ENCODE measurements at places on chromosomes 4 and X.

DNA sequence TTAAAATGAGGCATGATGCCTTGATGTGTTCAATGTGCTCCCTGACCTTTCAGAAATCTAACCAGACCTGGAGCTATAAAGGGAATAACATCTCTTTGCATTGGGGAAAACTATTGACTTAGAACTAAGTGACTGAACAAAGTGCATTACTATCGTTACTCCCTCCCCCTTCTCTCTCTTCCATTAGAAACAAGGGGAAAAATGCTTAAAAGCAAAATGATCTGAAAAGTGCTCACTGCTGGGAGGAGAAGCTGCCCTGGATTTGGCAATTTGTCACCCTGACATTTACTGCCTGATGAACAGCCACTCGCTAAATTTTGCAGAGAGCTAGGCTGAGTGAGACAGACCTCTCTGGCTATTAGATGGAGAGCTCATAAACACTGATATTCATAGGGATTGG, 48.6 kb upstream of the PARM1 start:
- DNase-seq, result no peak

DNA sequence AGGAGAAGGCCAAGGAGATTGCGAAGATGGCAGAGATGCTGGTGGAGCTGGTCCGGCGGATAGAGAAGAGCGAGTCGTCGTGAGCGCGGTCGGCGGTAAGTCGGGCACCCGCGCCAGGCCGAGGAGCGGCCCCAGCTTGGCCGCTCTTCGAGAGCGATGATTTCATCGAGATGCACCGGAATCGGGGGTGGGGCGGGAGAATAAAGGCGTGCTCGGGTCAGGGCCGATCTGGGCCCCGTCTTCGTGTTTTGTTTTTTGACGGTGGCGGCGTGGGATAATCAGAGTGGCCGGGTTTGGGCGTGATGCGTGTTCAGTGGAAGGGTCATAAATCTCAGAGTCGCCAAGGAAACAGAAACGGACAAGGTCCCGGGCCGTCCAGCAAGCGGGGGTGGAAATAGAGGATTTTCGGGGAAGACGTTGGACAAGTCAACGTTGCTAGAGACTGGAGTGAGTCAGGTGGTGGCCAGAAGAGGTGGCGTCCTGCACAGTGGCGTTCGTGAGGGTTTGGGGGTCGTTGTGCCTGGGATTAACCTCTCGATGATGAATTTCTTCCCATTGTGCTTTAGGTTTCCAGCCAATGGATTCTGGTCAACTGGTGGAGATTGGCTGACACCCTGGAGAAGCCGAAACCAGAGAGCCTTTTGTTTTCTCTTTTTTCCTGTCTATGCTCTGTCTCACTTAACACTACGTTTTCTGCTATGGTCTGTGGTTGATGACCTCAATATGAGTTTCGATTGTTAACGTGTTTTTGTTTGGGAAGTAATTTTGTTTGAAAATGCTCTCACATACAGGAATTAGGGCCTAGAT, 882 bp downstream of the MRFAP1 start:
- peak; percentile 24 for DNase-seq

DNA sequence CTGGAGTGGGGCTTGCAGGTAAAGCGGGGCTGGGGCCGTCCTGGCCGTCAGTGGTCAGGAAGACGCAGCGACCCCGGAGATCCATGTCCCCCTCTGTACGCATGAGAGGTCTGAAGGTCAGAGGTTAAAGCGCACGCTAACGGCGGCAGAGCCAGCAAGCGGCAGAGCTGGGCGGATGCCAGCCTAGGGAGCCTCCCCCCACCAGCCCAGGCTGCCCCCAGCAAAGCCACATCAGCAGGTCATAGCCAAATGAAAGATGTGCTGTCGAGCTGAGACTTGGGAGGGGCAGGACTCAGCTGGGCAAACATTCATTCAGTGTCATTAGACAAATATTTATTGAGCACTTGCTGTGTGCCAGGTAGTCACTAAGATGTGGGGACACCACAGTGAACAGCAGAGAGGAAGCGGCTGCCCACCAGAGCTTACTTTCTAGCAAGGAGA, 593 bp upstream of the JAKMIP1 start:
- DNase-seq, result no peak

GRCh38 chrX:24410514-24411189, 50.2 kb downstream of the SUPT20HL1 start:
- no peak for DNase-seq

DNA sequence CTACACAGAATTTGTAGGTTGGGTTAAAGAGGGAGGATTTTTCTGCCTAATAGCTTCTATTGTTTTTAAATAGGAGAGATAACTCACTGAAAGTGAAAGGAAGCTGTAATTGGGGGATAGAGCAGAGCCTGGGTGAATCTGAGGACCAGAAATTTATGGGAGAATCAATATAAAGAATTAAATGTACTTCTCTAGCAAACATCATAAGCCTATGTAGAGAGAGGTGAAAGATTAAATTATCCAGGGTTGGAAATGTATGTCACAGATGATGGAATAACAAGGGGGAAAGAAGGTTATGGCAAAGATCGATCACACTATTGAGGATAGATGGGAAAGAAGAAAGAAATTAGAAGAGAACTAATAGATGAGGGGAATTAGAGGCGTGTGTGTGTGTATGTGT, 104.4 kb upstream of the DCAF8L1 start:
- DNase-seq, result no peak

All from activated CD8-positive, alpha-beta memory T cell treated with anti-CD3 and anti-CD28 coated beads for 1 hour (primary cell).